ENCODE measurements at places on chromosomes 2 and 18.
A peak's percentile ranks its signal among the peaks of the same experiment; 100 is the strongest.

- DNase-seq: no peak
Observed at GRCh38 chr2:26067980-26068507, 34.2 kb downstream of the RAB10 start.

GRCh38 chr18:28725876-28726275, 548.9 kb upstream of the CDH2 start:
- peak; percentile 61 for DNase-seq

DNA sequence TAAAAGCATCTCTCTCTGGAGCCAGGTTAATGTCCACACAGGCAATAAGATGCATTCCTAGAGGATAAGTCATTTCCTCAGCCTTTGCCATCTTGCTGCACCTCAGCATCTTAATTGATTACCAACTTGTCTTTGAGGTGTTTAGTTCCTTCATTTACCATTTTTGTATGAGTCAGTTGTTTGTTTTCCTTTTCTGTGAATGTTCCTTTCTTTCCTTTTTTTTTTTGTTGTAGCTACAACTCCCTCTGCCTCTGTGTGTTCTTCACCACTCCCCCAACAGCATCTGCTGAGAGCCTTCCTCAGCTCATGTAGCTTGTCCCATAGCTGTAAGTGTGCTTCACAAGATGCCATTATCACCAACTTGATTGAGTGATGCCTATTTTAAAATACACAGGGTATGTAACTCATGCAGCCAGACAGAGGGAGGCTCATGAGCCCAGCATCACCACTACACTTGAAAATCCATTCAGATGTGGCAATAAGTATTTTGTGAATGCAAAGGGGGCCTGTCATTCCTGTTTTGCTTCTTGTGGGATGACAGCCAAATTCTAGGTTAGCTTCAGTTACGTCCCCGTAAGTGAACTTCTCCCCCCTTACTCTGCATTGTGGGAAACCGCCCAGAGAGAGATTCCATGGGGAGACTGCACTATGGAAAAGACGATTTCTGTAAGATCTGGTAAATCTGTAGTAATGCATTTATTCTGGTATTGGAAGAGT, 315.9 kb upstream of the ZEB2 start:
- no peak for DNase-seq

- DNase-seq: no peak
Observed at GRCh38 chr2:84393829-84394228, 65.3 kb downstream of the SUCLG1 start.

- peak; percentile 15 for DNase-seq
Observed at GRCh38 chr2:165239230-165239629, at the start of gene SCN2A. Gene SCN2A, plus strand, starts transcription at chr2:165239414. Its CDS starts 56,410 bp downstream, at chr2:165295824.

GRCh38 chr2:58852243-58852642, 611.1 kb upstream of the FANCL start:
- DNase-seq: no peak

- no peak for DNase-seq
Observed at GRCh38 chr2:124426625-124427024, 401.5 kb downstream of the CNTNAP5 start.

Measured in BE2C (cell line).